ENCODE measurements at places on chromosomes 2 and 18.

- DNase-seq = no peak
These were observed 250.3 kb upstream of the FOSL2 start for GRCh38 chr2:28142386-28142785.

DNA sequence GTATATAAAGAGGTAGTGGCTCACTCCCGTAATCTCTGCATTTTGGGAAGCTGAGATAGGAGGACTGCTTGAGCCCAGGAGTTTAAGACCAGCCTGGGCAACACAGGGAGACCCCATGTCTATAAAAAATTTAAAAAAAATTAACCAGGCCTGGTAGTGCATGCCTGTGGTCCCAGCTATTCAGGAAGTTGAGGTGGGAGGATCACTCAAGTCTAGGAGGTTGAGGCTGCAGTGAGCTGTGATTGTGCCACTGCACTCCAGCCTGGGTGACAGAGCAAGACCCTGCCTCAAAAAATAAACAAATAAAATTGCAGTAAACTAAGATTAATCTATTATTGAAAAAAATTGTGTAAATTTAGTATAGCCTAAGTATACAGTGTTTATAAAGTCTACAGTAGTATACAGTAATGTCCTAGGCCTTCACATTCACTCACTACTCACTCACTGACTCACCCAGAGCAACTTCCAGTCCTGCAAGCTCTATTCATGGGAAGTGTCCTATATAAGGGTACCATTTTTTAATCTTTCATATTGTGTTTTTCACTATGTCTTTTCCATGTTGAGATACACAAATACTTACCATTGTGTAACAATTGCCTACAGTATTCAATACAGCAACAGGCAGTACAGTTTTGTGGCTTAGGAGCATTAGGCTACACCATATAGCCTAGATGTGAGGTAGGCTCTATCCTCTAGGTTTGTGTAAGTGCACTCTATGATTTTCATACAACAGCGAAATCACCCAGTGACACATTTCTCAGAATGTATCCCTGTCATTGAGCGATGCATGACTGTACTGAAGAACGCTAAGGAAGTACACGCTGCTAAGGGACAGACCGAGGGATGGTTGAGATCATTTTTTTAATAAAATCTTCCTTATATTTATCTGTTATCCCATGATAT lies 10.4 kb upstream of the MAP4K3 start:
- no peak for DNase-seq

DNA sequence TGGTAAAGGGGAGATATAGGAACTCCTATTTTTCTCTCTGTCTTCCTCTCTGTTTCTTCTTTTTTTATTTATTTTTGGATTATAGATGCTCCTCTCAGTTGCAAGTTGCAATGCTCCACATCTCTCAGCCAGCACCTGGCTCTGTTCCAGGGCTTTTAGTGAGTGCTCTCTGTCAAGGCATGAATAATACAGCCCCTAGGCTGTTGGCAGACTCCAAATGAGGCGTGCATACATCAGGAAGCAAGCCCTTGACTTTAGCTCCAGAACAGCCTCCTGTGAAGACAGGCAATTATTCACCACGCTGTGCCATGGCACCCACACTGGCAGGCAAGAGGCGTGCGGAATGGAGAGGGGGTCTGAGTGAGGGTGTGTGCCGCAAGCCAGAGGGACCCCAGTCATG lies 228.1 kb upstream of the PXDN start:
- peak; percentile 39 for DNase-seq

DNA sequence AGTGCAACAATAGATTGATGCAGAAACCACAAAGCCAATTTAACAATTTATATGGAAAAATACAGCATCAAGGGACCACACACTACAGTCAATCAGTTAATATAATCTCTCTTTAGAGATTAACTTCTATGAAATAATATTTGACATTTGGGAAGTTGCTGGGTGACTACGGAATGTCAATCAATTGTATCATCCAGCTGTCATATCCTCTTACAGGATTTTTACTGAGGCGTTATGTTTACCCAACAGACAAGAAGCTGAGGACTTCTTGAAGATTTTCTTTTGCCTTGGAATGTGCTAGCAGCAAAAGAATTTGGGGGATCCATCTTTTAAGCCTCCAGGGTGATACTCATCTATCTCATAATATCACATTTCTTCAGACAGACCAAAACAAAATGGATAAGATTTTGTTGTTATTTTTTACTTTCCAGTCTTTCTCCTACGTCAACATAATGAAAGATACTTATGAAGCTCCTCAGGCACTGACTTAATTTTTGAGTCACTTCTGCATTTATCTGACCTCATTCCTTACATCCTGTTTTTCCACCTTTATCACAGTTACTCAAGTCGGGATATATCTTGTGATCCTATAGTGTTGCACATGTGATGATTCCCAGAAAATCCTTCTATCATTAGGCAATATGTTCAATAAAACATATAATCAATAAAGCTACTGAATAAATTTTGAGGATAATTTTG lies 227.2 kb upstream of the SPHKAP start:
- no peak for DNase-seq

DNA sequence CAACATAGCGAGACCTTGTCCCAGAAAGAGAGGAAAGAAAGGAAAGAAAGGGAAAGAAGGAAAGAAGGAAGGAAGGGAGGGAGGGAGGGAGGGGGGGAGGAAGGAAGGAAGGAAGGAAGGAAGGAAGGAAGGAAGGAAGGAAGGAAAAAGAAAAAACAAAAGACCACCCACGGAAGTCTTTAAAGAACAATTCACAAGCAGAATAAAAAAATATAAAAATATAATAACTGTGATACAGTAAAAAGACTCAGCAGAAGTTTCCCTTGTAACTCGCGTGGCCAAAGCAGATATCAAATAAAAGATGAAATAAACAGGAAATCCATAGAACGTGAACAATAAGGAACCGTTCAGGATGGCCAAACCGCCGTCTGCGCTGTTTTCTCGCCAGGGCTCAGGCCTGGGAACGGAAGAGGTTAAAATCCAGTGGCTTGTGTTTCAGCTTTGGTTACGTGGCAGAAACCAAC lies 1.2 kb upstream of the SLC1A4 start:
- no peak for DNase-seq

GRCh38 chr2:152571048-152571766 lies 146.1 kb downstream of the PRPF40A start:
- no peak for DNase-seq

GRCh38 chr2:128545829-128546228 lies 227.2 kb upstream of the HS6ST1 start:
- no peak for DNase-seq

- DNase-seq = no peak
These were observed 290.7 kb upstream of the ID2 start for GRCh38 chr2:8391126-8391525.

- no peak for DNase-seq
These were observed 37.0 kb upstream of the GRHL1 start for GRCh38 chr2:9914384-9915065.

DNA sequence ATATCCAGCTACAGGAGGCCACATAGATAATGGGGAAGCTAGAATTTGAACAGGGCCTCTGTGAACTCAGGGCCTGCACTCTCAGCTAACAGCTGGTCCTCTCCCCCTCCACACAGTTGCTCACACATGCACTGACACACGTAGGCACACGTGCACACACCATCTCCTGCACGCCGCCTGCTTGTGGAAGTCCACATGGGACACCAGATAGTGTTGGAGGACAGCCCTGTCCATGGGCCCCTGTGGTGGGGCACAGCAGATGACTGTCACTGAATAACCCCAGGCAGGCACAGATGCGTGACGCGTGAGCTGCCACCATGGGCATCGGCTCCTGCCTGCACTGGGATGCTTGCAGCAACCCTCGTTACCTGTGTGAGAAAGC lies 52.9 kb downstream of the ADI1 start:
- DNase-seq = no peak

DNA sequence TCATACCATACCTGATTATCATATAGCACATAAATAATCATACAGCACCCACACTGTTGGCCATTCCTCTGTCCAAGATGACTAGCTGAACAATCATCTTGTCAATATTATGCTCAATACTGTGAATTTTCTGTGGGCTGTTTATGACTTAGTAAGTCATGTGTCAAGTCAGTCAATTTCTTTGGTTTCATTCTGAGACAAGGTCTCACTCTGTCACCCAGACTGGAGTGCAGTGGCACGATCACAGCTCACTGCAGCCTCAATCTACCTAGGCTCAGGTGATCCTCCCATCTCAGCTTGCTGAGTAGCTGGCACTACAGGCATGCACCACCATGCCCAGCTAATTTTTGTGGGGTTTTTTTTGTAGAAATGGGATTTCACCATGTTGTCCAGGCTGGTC lies 5.7 kb downstream of the MCM6 start:
- no peak for DNase-seq

- no peak for DNase-seq
These were observed 48.2 kb downstream of the IL1RL2 start for GRCh38 chr2:102235042-102235473.

DNA sequence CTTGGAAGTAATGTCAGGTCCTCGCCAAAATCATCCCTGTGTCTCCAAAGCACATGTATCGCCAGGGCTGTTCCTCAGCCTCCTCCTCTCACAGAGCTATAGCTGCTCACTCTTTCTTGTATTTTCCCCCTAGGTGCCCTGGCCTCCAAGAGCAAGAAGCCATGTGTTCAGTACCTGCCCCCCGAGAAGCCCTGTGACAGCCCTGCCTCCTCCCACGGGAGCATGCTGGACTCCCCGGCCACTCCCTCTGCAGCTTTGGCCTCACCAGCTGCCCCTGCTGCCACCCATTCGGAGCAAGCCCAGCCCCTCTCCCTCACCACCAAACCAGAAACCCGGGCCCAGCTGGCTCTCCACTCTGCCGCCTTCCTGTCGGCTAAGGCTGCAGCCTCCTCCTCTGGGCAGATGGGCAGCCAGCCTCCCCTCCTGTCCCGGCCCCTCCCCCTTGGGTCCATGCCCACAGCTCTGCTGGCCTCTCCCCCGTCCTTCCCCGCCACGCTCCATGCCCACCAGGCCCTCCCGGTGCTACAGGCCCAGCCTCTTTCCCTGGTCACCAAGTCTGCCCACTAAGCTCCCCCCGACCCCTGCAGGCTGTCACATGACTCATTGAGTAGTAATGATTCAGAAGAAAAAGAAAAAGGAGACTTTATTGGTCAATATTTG lies 18.8 kb downstream of the TGOLN2 start:
- DNase-seq = no peak

GRCh38 chr2:43306197-43306596 lies 79.8 kb upstream of the ZFP36L2 start:
- no peak for DNase-seq

GRCh38 chr2:226234187-226234586 lies 565.4 kb downstream of the IRS1 start:
- DNase-seq = no peak

DNA sequence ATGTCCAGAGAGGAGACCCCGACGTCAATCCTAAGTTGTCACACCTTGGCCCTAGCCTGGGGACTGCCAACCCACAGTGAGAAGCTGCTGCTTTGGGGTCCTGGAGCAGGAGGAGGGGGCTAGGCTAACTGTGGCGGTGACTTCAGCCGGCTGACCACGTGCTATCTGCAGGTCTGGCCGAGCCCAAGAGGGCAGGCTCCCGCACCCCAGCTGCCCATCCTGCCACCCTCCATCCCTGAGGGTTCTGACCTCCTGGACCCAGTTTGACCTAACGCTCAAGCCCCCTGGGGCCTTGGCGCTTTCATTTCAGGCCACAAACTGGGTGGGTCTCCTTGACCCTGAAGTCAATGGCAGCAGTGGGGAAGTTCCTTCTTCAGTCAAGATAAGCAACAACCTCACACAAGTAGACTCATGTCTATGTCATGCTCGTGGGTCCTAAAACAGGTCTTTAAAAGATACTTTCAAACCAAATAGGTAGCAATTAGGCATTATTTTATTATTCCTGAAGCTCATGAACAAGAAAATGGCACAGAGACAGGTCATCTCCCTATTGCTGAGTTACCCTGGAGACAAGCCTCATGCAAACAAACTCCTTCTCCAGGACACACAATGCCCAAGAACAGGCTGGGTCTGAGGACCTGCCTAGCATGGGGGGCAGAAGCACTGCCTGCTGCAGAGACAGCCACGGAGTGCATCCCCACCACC lies 2.3 kb downstream of the HES6 start:
- DNase-seq = no peak

GRCh38 chr2:20370191-20370590 lies 19.5 kb upstream of the PUM2 start:
- DNase-seq = no peak
